Aorta (tissue), 5 donors: ENCODE measurements at places on chromosomes 12 and 14. TPM values are rescaled to one million over a fixed set of nuclear protein-coding genes. Genes with fewer than 3 reads are reported as not detected.

DNA sequence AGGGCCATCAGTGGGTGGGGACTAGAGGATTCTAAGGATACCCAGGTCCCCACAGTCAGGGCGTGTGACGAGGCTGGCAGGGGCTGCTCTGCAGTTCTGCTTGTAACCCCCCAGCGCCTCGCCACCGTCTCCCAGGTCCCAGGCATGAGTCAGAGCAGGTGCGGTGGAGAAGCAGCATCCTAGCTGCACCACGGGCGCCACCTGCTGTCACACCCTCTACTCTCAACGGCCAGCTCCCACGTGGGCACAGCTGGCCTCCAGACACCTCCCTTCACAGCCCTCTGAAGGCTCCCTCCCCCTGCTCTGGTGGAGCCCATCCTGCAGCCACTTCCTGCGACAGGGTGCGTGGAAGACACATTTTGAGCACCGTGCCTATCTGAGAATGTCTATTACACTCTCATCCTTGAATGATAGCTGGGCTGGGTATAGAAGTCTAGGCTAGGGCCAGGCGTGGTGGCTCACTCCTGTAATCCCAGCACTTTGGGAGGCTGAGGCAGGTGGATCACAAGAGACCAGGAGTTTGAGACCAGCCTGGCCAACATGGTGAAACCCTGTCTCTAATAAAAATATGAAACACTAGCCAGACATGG is 6.9 kb upstream of the NUDT14 start:
- DNase-seq, result no peak
- H3K4me1 ChIP-seq, result no peaks in the 10 kb centered on the region
- no peak overlapping the region for H3K4me3 ChIP-seq
- H3K27ac ChIP-seq, result no peak overlapping the region

GRCh38 chr12:59858508-59859170 is 262.8 kb downstream of the SLC16A7 start:
- no peak overlapping the region for H3K4me3 ChIP-seq
- no peaks in the 10 kb centered on the region for H3K27me3 ChIP-seq
- H3K4me1 ChIP-seq, result no peaks in the 10 kb centered on the region
- H3K36me3 ChIP-seq, result no peaks in the 10 kb centered on the region

DNA sequence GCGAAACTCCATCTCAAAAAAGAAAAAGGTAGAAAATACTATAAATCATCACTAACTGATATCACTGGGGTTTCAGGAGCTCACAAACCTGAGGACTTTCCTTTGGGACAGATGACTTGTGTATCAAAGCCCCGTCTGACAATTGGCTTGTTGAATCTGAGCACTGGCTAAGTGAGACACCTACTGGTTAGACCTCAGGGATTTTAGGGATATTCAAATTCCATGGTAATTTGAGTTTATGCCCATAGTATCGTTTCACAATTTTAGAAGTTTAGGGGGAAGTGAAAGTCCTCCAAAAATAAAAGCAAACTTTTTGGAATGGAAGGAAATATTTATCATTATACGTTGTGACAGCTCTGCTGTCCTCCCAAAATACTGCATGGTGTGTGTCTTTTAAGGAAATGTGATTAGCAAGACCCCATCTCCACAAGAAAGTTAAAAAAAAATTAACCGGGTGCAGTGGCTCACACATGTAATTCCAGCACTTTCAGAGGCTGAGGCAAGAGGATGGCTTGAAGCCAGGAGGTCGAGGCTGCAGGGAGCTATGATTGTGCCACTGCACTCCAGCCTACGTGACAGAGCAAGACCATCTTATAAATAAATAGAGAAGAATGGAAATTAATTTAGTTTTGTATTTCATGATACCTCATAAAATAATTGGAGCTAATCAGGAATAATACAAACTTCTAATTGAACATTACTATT is 49.2 kb downstream of the FBXL14 start:
- H3K4me1 ChIP-seq, result no peaks in the 10 kb centered on the region
- no peak for DNase-seq
- no peaks in the 10 kb centered on the region for H3K36me3 ChIP-seq
- no peak overlapping the region for H3K4me3 ChIP-seq
- no peak overlapping the region for H3K27ac ChIP-seq
- H3K27me3 ChIP-seq, result no peaks in the 10 kb centered on the region

DNA sequence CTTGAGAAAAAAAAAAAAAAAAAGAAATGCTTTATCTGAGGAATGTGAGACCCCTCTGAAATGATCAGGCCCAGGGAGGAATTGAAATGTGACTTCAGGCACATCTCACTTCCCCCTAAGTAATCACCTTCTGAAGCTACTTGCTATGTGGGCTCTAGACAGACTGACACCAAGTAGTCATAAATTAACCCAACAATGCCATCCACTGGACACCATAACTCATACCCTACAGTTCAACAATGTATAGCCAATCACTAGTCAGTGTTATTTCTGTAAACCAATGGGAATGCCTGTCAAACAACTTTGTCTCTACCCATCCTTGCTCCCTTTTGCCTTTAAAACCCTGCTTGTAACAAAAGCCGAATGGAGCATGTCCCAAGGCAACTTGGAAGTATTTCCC is 182.7 kb upstream of the TMPO start:
- no peaks in the 10 kb centered on the region for H3K27me3 ChIP-seq
- no peak overlapping the region for H3K4me3 ChIP-seq
- no peak overlapping the region for H3K27ac ChIP-seq
- DNase-seq, result no peak
- H3K4me1 ChIP-seq, result no peaks in the 10 kb centered on the region
- H3K36me3 ChIP-seq, result no peaks in the 10 kb centered on the region

GRCh38 chr14:22865424-22866405 is 5.8 kb upstream of the LRP10 start:
- H3K27ac ChIP-seq, result no peak overlapping the region
- no peaks in the 10 kb centered on the region for H3K4me1 ChIP-seq
- no peak overlapping the region for H3K4me3 ChIP-seq
- H3K27me3 ChIP-seq, result no peaks in the 10 kb centered on the region

TM9SF1 gene
- total RNA-seq, result 37.3 TPM

- H3K4me3 ChIP-seq, result no peak overlapping the region
- no peak overlapping the region for H3K27ac ChIP-seq
- H3K36me3 ChIP-seq, result peaks cover 24% of the 10 kb centered on the region
- DNase-seq, result no peak
- H3K4me1 ChIP-seq, result peaks cover 3% of the 10 kb centered on the region
Observed at GRCh38 chr12:2801044-2801783, 6.4 kb downstream of the FKBP4 start.

- H3K27ac ChIP-seq, result no peak overlapping the region
- no peak for DNase-seq
- H3K36me3 ChIP-seq, result no peaks in the 10 kb centered on the region
- no peaks in the 10 kb centered on the region for H3K4me1 ChIP-seq
Observed at GRCh38 chr12:78636231-78636855, 228.2 kb upstream of the SYT1 start.

GRCh38 chr12:116484807-116485206 is 74.4 kb upstream of the MAP1LC3B2 start:
- H3K27ac ChIP-seq, result no peak overlapping the region
- H3K27me3 ChIP-seq, result no peaks in the 10 kb centered on the region
- no peaks in the 10 kb centered on the region for H3K36me3 ChIP-seq
- H3K4me1 ChIP-seq, result no peaks in the 10 kb centered on the region
- H3K4me3 ChIP-seq, result no peak overlapping the region

HOXC12 gene
- total RNA-seq, result not detected

- peaks cover 3% of the 10 kb centered on the region for H3K36me3 ChIP-seq
- no peak overlapping the region for H3K27ac ChIP-seq
- no peaks in the 10 kb centered on the region for H3K4me1 ChIP-seq
- no peak for DNase-seq
- H3K4me3 ChIP-seq, result no peak overlapping the region
- no peaks in the 10 kb centered on the region for H3K27me3 ChIP-seq
Observed at GRCh38 chr12:48054955-48055821, 50.7 kb downstream of the SENP1 start.

SERPINA9 gene
- total RNA-seq, result not detected

INHBE gene
- total RNA-seq, result not detected

SOS2 gene
- total RNA-seq, result 37.0 TPM

GRCh38 chr14:20614038-20614840 is 23.1 kb upstream of the RNASE12 start:
- peak overlapping the region; percentile 96 for H3K4me3 ChIP-seq
- peak overlapping the region; percentile 80 for H3K27ac ChIP-seq
- H3K36me3 ChIP-seq, result no peaks in the 10 kb centered on the region
- H3K4me1 ChIP-seq, result no peaks in the 10 kb centered on the region
- no peak for DNase-seq

ATL1 gene
- total RNA-seq, result 9.2 TPM

DNA sequence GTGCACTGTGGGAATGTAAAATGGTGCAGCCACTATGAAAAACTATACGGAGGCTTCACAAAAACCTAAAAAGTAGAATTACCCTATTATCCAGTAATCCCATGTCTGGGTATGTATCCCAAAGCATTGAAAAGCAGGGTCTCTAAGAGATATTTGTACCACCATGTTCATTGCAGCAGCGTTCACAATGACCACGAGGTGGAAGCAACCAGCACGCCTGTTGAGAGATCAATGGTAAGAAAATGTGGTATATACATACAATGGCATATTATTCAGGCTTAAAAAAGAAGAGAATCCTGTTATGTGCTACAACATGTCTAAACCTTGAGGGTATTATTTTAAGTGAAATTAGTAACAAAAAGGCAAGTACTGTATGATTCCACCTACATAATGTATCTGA is 910 bp upstream of the NOPCHAP1 start:
- peaks cover 4% of the 10 kb centered on the region for H3K4me1 ChIP-seq
- no peak overlapping the region for H3K4me3 ChIP-seq
- no peaks in the 10 kb centered on the region for H3K36me3 ChIP-seq
- DNase-seq, result no peak

PPP2R5E gene
- total RNA-seq, result 35.5 TPM

DNA sequence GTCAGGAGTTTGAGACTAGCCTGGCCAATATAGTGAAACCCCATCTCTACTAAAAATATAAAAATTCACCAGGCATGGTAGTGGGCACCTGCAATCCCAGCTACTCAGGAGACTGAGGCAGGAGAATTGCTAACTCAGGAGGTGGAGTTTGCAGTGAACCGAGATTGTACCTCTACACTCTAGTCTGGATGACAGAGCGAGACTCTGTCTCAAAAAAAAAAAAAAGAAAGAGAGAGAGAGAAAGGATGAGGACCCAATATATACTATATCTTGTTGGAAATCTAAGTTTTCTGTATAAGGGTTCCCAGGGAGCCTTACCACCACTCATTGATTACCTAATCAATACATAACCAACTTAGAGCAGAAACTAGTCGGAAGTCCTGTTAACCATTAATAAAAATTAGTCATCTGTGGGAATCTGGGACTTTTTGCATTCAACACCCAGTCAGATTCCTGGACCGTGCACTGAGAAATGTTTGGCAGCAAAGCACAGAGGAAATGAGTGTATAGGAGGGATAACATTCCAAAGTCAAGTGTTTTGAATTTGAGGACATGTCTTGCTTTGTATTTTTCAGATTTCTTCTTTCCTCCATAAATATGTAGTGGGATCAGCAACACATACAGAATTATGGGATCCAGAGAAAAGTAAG is 44.8 kb upstream of the NR2C1 start:
- H3K36me3 ChIP-seq, result no peaks in the 10 kb centered on the region
- no peak overlapping the region for H3K4me3 ChIP-seq
- H3K4me1 ChIP-seq, result peaks cover 6% of the 10 kb centered on the region
- no peaks in the 10 kb centered on the region for H3K27me3 ChIP-seq
- DNase-seq, result no peak

DNA sequence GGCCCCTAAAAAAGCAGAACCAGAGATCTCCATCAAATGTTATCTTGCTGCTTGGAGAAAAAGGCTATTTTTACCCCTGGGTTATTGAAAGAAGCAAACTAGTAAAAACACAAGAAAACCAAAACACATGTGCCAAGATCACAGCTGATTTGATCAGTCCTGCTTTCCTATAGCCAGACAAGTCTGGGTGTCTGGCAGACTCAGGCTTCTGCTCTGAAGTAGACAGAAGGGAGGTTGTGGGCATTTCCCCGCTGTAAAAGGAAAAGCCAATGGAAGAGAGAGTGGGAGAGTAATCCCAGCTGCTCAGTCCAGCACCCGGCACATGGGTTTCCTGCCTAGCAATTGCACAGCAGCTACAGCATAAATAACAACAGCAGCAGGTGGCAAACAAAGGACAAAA is 177.9 kb downstream of the PHLDA1 start:
- H3K4me1 ChIP-seq, result peaks cover 3% of the 10 kb centered on the region
- no peaks in the 10 kb centered on the region for H3K27me3 ChIP-seq
- no peaks in the 10 kb centered on the region for H3K36me3 ChIP-seq
- no peak overlapping the region for H3K27ac ChIP-seq
- no peak for DNase-seq
- no peak overlapping the region for H3K4me3 ChIP-seq

- DNase-seq, result no peak
- no peaks in the 10 kb centered on the region for H3K27me3 ChIP-seq
- no peaks in the 10 kb centered on the region for H3K4me1 ChIP-seq
- H3K27ac ChIP-seq, result no peak overlapping the region
Observed at GRCh38 chr12:116779597-116779996, 41.5 kb downstream of the RNFT2 start.

- DNase-seq, result no peak
- H3K27ac ChIP-seq, result no peak overlapping the region
- no peaks in the 10 kb centered on the region for H3K36me3 ChIP-seq
Observed at GRCh38 chr12:2165927-2166326, 113.1 kb downstream of the CACNA1C start.

GRCh38 chr12:51484119-51484518 is 59.5 kb downstream of the SLC4A8 start:
- no peak overlapping the region for H3K27ac ChIP-seq
- no peak overlapping the region for H3K4me3 ChIP-seq
- no peaks in the 10 kb centered on the region for H3K27me3 ChIP-seq
- no peaks in the 10 kb centered on the region for H3K36me3 ChIP-seq

DNA sequence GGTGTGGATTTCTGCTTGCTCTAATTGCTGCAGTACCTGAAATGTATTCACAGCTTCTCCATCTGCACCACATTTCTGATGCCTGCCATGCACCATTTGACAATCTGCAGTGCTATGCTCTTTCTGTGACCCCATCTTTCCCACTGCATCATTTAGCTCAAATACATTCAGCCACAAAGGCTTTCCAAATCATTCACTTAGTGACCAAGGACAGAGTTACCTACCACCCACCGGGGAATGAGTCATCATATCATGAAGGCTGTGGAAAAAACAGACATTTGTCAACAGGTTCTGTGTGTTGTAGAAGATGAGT is 465.5 kb upstream of the ATP2B1 start:
- H3K27me3 ChIP-seq, result no peaks in the 10 kb centered on the region
- no peak overlapping the region for H3K27ac ChIP-seq
- H3K4me1 ChIP-seq, result no peaks in the 10 kb centered on the region
- H3K36me3 ChIP-seq, result no peaks in the 10 kb centered on the region
- no peak overlapping the region for H3K4me3 ChIP-seq
